ENCODE measurements at places on chromosomes 4 and X. TPM values are rescaled to one million over a fixed set of nuclear protein-coding genes. Genes with fewer than 3 reads are reported as not detected.

DNA sequence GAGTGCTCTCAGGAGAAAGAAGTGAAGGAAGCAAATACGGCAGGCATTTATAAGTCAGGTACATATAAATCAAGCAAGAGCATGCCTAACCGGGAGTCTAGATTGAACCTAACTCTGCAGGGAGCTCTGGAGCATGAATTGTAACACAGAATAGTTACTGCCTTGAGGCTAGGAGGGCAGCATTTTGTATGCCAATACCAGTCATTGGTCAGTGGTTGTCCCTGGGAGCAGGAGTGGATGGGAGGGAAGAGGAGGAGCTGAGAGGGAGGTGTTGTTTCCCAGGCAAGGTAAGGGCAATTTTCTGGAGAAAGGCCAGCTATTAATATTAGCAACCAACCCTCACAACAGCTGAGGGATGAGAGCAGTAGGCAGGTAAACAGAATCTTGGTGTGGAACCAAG is 224.7 kb upstream of the DCAF8L1 start:
- no peak for DNase-seq

Gene ADRA2C
- total RNA-seq, result 5.9 TPM

Gene FAT4
- total RNA-seq, result 3.2 TPM

- no peak for DNase-seq
These were observed 113.6 kb downstream of the CNKSR2 start for GRCh38 chrX:21487832-21488231.

DNA sequence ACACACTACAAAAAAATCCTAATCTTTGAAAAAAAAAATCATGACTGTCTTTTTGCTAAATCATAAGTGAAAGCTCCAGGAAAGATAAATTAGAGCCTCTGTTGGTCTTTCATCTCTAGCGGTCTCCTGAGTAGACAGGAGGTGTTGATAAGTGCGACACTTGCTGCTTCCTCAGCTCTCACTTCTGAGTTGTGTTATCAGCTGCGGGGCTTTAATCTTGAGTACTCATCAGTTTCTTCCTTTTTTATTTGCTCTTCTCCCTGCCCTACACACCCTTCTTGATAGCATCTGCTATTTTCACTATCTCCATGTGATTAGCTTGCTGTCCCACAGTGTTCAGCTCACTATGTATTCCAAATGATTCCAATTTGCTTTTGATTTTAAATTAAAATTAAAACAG is 1449.2 kb downstream of the C4orf33 start:
- DNase-seq, result no peak

DNA sequence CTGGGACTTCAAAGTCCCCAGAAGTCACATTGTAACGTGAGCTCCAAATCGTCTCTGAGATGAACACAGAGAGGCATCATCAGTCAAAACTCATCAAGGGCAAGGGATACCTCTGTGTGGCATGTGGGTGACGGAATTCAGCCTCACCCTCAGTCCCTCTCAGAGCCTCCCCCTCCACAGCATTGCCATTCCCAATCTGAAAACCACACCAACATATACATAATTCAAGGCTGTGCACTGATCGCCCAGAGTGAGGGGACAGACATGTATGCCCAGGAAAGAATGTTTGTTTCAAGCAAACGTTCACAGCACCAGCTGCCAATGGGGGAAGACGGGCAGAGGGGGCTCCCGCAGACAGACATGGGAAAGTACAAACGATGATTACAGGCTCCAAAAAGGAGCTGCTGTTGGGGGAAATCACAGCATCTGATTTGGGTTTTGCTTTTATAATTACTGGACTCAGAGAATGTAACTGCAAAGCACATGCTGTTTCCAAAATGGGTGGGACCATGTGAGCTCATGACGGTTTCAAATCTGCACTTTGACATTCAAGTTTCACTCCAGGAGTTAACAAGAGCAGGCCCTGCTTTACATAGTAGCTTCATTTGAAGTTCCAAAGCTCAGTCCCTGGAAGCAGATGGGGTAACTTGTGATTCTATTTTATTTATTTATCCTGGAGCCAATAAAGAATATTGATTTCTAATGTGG is 88.3 kb downstream of the CLCN4 start:
- no peak for DNase-seq

- DNase-seq, result no peak
These were observed 74.6 kb downstream of the DOCK11 start for GRCh38 chrX:118570209-118570608.

GRCh38 chrX:153474718-153475117 is 4.3 kb upstream of the HAUS7 start:
- no peak for DNase-seq

GRCh38 chr4:40924096-40924792 is 174.5 kb downstream of the NSUN7 start:
- DNase-seq, result peak; percentile 55

Gene EDNRA
- 0.31 TPM for total RNA-seq

All from A172 (cell line).